ENCODE measurements at places on chromosomes 12 and 14.

DNA sequence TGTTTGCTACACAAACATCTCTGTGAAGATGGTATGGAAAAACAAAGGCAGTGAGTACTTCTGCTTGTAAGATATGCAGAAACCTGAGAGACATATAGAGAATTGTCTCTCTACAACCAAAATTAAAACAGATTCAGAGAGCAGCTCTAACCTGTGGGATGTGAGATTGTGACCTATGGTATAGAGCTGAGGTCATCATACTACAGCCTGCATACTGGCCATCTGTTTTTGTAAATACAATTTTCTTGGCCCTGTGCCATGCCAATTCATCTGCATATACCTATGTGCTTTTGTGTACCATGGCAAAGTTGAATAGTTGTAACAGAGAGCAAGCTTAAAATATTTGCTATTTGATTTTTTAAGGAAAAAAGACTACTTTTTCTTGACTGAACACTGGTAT is 99.6 kb downstream of the LMO3 start:
- no peak for DNase-seq

- peak; percentile 38 for DNase-seq
Measured at GRCh38 chr12:116266631-116267349, 10.7 kb downstream of the MED13L start.

- peak; percentile 53 for DNase-seq
Measured at GRCh38 chr12:93638095-93638494, 39.1 kb upstream of the CRADD start.

- DNase-seq = no peak
Measured at GRCh38 chr14:61700104-61700886, 5.0 kb downstream of the HIF1A start.

DNA sequence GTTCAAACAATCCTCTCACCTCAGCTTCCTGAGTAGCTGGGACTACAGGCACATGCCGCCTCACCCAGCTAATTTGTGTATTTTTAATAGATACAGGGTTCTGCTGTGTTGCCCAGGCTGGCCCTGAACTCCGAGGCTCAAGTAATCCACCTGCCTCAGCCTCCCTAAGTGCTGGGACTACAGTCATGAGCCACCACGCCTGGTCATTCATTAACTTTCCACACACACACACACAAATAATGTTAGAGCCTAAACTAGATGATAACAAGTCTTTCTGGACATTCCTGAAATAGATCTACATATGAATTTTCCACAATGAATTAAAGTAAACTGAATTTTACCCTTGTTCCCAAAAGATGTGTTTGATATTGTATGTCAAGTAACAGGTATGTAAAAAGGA is 776.0 kb downstream of the GALC start:
- DNase-seq = no peak

All from fibroblast of skin of right biceps (primary cell).